Fibroblast of gingiva (primary cell): ENCODE measurements at places on chromosomes 6 and 20.

DNA sequence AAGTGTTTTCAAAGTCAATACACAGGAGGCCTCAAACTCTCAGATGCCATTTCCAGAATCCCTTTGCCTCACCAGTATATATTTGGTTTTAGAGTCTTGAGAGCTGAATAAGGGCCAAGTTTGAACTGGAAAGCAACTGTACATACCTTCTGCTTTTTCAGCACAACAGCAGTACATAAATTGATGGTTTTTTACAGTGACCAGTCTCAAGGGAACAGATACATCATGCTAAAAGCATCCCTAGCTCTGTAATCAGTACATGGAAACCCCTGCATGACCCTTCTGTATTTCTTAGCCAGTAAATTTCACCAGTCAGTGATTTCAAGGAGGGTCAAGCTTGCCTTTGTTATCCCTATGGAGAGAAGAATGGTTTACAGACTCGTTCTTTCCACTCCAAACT, 40.6 kb upstream of the ECHDC1 start:
- DNase-seq: peak; percentile 48

GRCh38 chr6:147063469-147064031, 140.7 kb upstream of the STXBP5 start:
- DNase-seq: peak; percentile 72

DNA sequence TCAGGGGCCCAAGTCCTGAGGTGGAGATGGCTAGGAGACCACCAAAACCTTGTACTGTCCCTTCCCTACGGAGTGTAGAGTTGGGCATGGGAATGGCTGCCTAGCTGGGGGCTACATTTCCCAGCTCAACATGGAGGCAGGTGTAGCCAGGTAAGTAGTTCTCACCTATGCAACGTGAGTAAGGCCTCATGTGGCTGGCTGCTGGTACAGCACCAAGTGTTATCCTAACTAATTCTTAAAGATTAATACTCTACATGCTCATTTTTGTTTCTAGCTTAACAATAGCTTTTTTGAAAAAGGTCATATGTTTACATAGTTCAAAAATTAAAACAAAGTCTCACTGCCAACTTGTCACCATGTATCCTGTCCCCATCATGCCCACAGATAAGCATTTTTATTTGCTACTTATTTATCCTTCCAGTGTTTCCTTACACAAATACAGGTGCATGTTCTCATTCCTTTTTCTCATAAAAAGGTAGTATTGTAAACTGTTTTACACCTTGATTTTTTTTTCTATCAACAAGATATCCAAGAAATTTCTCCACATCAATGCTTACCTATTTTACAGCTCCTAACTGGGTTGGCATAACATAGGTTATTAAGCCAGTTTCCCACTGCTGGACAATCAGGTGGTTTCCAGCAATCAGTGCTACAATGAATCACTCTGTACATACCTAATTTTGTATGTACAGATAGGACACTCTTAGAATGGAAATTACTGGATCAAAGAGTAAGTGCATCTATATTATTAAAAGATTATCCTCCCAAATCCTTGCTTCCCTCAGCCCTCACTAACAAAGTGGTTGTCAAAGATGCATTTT, 25.5 kb downstream of the ABHD12 start:
- DNase-seq: no peak

- no peak for DNase-seq
Measured at GRCh38 chr6:37942606-37943376, 123.3 kb downstream of the ZFAND3 start.

GRCh38 chr20:32902456-32903420, 44.0 kb downstream of the EFCAB8 start:
- DNase-seq: peak; percentile 34

GRCh38 chr6:117540670-117541069, 58.2 kb downstream of the DCBLD1 start:
- DNase-seq: no peak

GRCh38 chr6:49550492-49551077, at the start of gene C6orf141:
C6orf141 (plus strand) TSS chr6:49550668; CDS start chr6:49550793, 125 bp downstream.
- no peak for DNase-seq
